Stimulated activated CD4-positive, alpha-beta T cell treated with anti-CD3 and anti-CD28 coated beads, Interleukin-1b, Interleukin-23, amount 100 ng/mL, for 48 hours (primary cell): ENCODE measurements at places on chromosomes 1 and 21.

DNA sequence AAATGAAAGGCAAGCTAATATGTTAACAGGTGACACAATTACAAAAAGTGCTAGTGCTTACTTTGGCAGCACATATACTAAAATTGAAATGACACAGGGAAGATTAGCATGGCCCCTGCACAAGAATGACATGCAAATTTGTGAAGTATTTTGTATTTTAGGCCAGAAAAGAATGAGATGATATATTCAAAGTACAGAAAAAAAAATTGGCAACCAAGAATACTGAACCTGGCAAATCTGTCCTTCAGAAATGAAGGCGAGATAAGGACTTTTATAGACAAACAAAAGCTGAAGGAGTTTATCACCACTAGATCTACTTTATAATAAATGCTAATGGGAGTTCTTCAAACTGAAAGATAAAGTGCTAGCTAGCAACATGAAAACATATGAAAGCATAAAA, 350.0 kb upstream of the POU3F1 start:
- no peak for DNase-seq

DNA sequence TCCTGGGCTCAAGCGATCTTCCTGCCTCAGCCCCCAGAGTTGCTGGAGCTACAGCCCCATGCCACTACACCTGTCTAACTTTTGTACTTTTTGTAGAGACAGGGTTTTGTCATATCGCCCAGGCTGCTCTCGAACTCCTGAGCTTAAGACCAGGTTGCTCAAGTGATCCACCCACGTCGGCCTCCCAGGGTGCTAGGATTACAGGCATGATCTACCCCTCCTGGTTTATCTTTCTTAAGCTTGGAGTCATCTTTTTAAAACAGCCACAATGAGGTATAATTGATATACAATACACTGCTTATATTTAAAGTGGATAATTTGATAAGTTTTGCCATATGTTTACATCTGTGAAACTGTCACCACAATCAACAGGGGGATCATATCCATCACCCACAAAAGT, 25.4 kb upstream of the WDR26 start:
- DNase-seq = no peak

- peak; percentile 65 for DNase-seq
Observed at GRCh38 chr1:234768569-234769283, 158.7 kb upstream of the IRF2BP2 start.

DNA sequence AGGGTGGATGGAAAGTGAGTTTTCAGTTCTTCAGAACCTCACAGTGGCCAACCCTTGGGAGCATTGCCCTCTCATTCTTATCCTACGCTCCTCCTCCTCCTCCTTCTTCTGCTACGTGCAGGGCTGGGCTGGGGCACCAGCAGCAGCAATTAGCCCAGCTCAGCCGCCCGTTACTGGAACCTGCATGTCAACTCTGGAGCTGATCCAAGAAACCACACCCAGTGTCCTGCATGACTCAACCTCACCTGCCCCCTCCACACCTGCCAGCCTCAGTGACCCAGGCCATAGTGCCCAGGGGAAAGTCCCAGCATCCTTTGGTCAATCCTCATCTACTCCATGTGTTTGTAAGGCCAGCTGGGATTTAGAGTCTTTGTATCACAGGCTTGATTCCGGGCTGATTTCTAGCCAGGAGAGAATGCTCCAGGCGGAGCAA, 12.6 kb downstream of the ELF3 start:
- no peak for DNase-seq

GRCh38 chr1:43870306-43870705, 63.3 kb upstream of the ARTN start:
- DNase-seq = no peak

GRCh38 chr1:47174656-47175020, 15.2 kb downstream of the PDZK1IP1 start:
- no peak for DNase-seq

DNA sequence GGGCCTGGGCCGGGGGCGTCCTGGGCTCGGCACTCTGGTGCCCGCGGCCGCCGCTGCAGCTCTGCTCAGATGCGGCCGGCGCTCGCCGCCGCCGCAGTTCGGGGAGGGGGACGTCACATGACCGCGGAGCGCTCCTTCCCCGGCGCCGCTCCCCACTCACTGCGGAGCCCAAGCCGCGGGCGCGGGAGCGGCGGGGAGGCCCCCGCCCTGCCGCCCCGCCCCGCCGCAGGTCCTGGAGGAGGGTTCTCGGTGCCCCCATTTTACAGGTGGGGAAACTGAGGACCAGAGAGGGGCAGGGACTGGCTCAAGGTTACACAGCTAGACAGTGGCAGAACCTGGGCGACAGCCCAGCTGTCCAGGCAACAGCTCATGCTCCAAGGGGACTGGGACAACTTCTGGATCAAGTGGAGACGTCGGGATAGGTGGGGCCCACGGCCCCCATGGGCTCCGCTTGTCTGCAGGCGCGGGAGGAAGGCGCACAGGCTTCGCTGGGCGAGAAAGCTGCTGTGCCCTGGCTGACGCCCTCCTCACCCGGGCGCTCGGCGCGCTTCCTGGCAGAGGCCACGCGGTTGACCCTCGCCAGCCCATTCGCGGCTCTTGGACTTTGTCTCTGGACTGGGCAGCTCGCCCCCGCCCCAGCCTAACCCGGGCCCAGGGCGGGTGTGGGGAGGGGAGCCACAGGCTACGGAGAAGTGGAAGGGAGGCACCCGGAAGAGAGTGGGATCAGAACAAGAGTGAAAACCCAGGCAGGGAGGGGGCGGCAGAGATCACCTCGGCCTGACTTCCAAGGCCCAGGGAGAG, at the start of gene RAP1GAP:
TSS of gene RAP1GAP (minus strand) at position 100 of the 801 bp plus-strand sequence. CDS start 49,325 bp downstream, outside the sequence.
- no peak for DNase-seq

- no peak for DNase-seq
Observed at GRCh38 chr1:174965362-174966007, 34.3 kb upstream of the CACYBP start.

- peak; percentile 38 for DNase-seq
Observed at GRCh38 chr1:93908394-93909145, 660 bp downstream of the GCLM start.

DNA sequence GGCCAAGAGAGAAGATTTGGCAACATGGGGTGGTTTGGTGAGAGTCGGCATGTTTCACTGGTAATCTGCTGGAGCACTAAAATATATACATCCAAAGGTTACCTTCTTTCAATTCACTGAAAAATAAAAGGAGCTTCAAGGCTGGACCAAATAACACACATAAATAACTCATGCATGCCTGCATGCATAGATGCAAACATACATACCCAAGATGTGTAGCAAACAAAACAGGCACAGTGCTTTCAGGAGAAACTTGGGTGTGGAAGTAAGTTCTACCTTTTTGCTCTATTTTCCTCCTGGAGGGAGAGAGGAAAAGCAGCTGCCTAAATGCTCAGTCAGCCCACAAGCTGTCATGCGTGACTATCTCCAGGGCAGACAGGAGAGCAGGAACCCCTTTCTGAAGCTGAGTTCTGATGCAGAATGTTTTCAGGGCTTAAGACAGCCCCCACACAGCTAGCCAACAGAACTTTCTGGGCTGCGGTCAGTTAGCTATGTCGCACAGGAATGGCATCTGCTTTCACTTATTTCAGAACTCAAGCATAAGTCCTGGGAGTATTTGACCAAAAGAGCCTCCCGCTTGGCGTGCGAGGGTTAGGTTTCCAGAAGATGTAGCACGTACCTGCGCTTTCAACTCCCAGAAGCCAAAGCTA, 166.2 kb downstream of the TOMM20 start:
- DNase-seq = peak; percentile 38

DNA sequence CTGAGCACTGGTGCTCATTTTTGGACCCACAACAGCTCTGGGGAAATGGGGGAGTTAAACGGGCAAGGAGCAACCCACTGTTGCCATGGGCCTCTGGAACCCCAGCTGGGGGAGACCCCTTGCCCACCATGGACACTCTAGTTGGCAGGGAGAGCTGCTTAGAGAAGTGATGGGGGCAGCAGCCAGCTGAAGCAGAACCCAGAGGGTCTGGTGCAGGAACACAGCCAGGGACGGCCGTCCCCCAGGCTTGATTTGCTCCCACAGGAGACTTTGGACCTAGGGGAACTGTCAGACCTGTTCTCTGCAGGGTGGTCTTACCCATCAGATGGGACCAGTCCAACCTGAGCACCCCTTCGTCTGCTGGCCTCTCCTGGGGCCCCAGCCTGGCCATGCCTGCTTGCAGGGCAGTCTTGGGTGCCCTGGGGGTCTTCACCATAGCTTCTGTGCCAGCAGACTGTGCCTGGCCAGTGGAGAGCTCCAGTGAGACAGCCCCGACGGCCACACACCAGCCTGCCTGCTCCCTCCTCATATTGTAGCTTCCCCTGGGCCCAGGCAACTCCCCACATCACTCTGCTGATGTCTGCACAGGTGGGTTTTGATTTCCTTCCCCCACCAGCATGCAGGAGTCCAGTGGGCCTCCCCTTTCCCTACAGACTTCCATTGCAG, 11.3 kb downstream of the SPATC1L start:
- no peak for DNase-seq

GRCh38 chr1:114102136-114102535, 51.5 kb downstream of the SYT6 start:
- DNase-seq = no peak

- no peak for DNase-seq
Observed at GRCh38 chr21:15051644-15052458, 12.9 kb downstream of the NRIP1 start.

DNA sequence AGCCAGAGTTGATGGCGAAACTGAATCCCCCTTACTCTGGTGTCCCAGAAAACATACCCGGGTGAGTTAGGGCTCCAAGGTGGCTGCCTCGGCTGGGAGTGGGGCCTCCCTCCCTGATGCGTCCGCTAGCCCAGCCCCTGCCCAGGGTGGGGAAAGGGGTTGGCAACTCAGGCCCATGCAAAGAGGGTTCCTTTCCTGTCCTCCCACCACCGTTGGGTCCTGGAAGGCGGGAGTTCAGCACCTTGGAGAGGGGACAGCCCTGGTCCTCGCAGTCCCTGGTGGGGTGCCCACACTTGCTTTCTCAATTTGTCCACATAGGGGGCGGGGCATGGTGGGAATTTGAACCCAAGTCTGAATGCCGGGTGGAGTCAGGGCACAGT, 6.1 kb downstream of the SRM start:
- DNase-seq = peak; percentile 19

- DNase-seq = no peak
Observed at GRCh38 chr1:182122913-182123260, 61.4 kb upstream of the ZNF648 start.

- DNase-seq = no peak
Observed at GRCh38 chr1:30735668-30736498, 12.5 kb upstream of the MATN1 start.

DNA sequence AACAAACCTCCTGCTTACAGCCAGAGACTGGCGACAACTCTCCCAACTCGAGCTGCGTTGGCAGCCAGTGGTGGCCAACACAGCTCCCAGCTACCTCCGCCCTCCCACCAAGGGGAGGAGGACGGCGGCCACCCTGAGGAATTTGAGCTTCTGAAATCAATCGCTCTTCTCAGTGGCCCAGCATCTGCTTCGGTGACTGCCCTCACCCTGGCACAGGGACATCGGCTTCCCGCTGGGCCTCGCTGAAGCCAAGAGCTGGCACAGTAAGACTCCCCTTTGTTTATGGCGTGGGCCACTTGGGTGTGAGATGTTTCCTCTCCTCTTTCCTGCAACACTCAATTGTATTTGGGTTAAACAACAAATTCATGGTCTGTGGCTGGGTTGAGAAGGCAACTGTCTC, 136.2 kb downstream of the ZBTB18 start:
- no peak for DNase-seq

- DNase-seq = no peak
Observed at GRCh38 chr1:179747611-179748010, 4.5 kb downstream of the FAM163A start.

GRCh38 chr1:73910466-73910865, 287.5 kb downstream of the LRRIQ3 start:
- DNase-seq = no peak

- no peak for DNase-seq
Observed at GRCh38 chr1:229019663-229020271, 251.1 kb upstream of the RAB4A start.

GRCh38 chr1:178933709-178934490, 63.0 kb upstream of the ANGPTL1 start:
- no peak for DNase-seq

- DNase-seq = no peak
Observed at GRCh38 chr1:154391086-154391770, 13.9 kb upstream of the IL6R start.

DNA sequence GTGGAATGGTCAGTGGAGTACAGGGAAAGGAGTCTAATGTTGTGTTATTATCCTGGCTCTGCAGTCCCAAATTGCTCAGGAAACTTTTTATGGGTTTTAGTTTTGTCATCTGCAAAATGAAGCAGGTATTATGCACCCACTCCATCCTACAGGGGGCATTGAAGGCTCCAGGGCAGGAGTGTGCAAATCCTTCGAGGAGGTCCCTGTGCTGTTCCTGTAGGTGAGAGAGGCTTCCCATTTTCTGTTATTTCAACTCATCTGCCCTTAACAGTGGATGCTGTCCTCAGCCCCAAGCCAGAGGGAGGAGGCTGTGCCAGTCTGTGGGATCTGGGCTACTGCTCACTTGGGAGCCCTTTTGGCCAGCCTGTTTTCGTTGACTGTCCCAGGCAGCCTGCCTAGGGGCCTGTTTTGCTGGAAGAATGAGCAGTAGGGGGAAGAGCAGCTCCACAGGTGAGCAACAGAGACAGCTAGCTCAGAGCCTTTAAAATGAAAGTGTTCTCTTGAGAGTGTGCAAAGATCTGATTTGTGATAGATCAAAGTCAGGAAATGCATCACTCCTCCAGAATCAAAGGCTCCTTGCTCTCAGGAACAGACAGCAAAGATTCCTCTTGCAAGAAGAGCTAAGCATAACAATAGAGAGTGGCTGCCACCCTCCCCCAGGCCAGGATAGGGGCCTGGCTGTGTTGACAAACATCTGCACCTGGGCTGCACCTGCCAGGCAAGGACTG, 317.6 kb upstream of the PROX1 start:
- DNase-seq = no peak

GRCh38 chr1:27057801-27058625, 45.4 kb upstream of the TENT5B start:
- DNase-seq = no peak

GRCh38 chr1:38677756-38678155, 181.8 kb downstream of the RRAGC start:
- DNase-seq = no peak

GRCh38 chr1:983798-984475, 2.0 kb upstream of the PERM1 start:
- DNase-seq = peak; percentile 48

DNA sequence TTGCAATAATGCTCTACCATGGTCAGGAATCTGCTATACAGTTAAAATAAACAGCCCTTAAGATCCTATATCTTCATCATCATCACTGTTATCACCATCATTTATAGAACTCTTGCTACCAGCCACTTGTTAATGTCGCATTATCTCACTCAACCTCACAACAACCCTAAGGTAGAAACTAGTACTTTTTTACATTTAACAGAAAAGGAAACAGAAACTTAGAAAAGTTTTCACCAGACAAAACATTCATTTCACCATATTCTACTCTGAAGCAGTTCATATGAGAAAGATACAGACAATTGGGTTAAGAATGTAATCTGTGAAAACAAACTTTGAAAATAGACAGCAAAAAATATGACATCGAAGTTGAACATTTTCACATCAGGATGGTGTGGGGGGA, 262.6 kb downstream of the ATG4C start:
- DNase-seq = no peak

- no peak for DNase-seq
Observed at GRCh38 chr1:115255154-115255553, 82.9 kb downstream of the NGF start.

GRCh38 chr1:55703726-55704363, 488.7 kb upstream of the USP24 start:
- no peak for DNase-seq
